OCI-LY7 (cell line): ENCODE measurements at places on chromosomes 6 and 20. TPM values are rescaled to one million over a fixed set of nuclear protein-coding genes. Genes with fewer than 3 reads are reported as not detected.
A peak's percentile ranks its signal among the peaks of the same experiment; 100 is the strongest.

GRCh38 chr6:163530406-163530805 is 115.9 kb downstream of the QKI start:
- no peak for DNase-seq

- no peak for DNase-seq
Observed at GRCh38 chr20:24738981-24739633, 210.0 kb upstream of the CST7 start.

- no peak for DNase-seq
Observed at GRCh38 chr20:1881240-1881835, 13.9 kb upstream of the SIRPA start.

GRCh38 chr20:60765821-60766403 is 486.1 kb upstream of the CDH4 start:
- DNase-seq = no peak

GRCh38 chr6:38901802-38902522 is 146.6 kb upstream of the GLP1R start:
- DNase-seq = no peak

GRCh38 chr6:80446454-80447045 is 340.1 kb downstream of the BCKDHB start:
- no peak for DNase-seq

GRCh38 chr20:61936701-61937131 is 129.0 kb downstream of the TAF4 start:
- DNase-seq = no peak

- no peak for DNase-seq
Observed at GRCh38 chr20:60063048-60063451, 104.8 kb downstream of the CDH26 start.

- no peak for DNase-seq
Observed at GRCh38 chr6:151172751-151173150, 67.0 kb upstream of the AKAP12 start.

DNA sequence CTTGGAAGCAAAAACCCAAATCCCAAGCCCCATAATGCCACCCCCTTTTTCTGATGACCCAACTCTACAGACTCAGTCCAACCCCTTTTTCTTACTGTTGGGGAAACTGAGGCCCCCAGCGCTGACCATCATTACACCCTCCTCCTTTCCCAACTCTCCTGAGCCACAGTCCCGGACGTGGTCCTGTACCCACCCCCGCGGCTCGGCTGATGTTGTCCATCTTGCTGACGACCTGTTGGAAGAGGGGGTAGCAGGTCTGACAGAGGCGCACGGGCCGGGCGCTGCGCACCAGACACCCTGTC is 533 bp downstream of the OSTM1 start:
- DNase-seq = no peak

GRCh38 chr6:25027221-25027916 is 91.6 kb upstream of the RIPOR2 start:
- DNase-seq = no peak

- peak; percentile 65 for DNase-seq
Observed at GRCh38 chr6:161393839-161394364, 120.0 kb upstream of the AGPAT4 start.

DNA sequence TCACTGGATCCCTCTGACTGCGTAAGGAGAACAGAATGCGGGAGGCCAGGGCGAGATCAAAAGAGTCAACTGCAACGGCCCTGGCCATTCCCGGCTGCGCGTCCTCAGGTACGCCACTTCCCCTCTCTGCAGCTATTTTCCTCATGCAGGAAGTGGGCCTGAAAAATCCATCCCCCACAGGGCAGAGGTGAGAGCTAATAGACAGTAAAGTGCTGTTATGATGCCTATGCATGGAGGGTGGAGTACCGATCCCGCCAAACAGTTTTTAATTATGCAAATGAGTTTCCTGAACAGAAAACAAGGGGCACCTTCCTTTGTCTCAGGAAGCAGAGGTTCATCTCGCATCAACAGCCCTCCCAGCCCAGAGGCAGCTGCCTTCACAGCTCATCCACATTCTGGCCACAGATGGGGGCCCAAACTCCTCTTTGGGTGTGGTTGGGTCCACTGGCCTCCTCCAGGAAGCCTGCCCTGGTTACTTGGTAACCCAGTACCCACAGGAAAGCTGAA is 9.3 kb downstream of the PREX1 start:
- DNase-seq = peak; percentile 91

- no peak for DNase-seq
Observed at GRCh38 chr6:53579338-53579737, 34.4 kb upstream of the GCLC start.

DNA sequence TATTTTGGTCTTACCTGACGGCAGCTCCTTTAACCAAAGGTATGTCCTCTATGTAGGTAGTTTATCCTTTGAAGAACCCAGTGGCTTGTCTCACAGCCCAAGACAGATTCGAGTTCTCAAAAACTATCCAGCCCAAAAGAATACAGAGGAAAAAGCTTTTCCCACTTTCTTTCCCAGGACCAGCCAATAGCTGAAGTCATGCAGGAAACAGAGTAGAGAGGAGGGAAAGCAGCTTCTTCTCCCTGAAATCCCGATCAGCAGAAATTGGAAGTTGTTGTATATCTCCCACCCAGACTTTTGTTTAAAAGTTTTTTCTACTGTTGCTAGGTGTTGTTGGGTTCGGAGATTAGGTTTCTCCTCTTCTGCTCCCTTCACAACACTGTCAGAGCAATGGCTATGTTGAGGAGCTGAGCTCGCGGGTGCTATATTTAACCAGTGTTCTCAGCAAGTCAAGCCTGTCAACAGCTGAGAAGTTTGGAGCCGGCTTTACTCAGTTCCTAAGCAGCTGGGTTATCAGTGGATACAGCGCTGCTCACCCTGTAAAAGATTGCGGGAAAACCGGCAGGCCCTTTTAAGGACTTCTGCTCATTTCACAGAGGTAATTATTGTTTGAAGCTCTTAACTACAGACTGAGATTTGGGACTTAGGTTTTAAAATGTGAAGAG is at the start of gene FILIP1:
Gene FILIP1, minus strand, starts transcription at position 401 of the 665 bp plus-strand sequence. CDS start 78,828 bp downstream, outside the sequence.
- no peak for DNase-seq

GRCh38 chr6:93932175-93932574 is 512.8 kb upstream of the EPHA7 start:
- DNase-seq = no peak

- no peak for DNase-seq
Observed at GRCh38 chr6:119308048-119308570, 41.5 kb downstream of the MAN1A1 start.

PHACTR1 gene
- 15.4 and 25.1 TPM in 2 replicates for total RNA-seq

IL17A gene
- not detected in 2 replicates for total RNA-seq

BANF2 gene
- total RNA-seq = not detected in 2 replicates

TCF19 gene
- total RNA-seq = 54.5 and 56.7 TPM in 2 replicates

PREX1 gene
- 20.7 and 24.7 TPM in 2 replicates for total RNA-seq

SLC22A2 gene
- not detected in 2 replicates for total RNA-seq

CRISP3 gene
- not detected in 2 replicates for total RNA-seq

SEMG1 gene
- total RNA-seq = not detected in 2 replicates
